ENCODE measurements at places on chromosomes 2 and 18.

- DNase-seq = no peak
Measured at GRCh38 chr2:16978301-16978700, 312.7 kb upstream of the CYRIA start.

DNA sequence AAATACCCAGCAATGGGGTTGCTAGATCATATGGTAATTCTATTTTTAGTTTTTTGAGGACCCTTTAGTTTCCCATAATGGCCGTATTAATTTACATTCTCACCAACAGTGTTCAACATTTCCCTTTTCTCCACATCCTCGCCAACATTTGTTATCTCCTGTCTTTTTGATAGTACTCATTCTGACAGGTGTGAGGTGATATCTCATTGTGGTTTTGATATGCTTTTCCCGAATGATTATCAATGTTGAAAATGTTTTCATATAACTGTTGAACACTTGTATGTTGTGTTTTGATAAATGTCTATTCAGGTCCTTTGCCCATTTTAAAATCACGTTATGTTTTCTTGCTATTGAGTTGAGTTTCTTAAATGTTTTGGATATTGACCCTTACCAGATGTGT is 5.8 kb upstream of the RIF1 start:
- no peak for DNase-seq

- DNase-seq = no peak
Measured at GRCh38 chr2:178247250-178247649, 52.9 kb downstream of the OSBPL6 start.

- peak; percentile 61 for DNase-seq
Measured at GRCh38 chr18:58536534-58537271, 92.2 kb downstream of the ALPK2 start.

- no peak for DNase-seq
Measured at GRCh38 chr2:8710951-8711350, 29.1 kb downstream of the ID2 start.

DNA sequence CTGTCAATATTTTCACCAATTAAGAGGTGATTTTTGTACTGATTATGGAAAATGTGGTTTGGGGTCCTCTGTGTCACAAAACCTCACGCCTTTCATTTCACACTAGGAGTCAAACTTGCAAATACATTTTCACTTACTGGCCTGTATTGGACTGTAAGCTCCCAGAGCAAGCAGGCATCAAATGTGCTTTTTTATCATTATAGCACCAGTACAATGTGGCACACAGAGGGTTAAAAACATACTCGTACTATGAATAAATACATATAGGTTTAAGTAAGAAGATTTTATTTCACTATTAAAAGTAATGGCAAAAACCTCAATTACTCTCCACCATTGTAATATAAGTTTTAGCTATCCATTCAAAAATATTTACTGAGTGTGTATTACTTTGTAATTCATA is 56.7 kb downstream of the ABCB11 start:
- DNase-seq = no peak

- no peak for DNase-seq
Measured at GRCh38 chr2:10498525-10499274, 50.6 kb upstream of the ODC1 start.

Measured in CD4-positive, alpha-beta T cell treated with Interferon gamma for 1 hour (primary cell).